ENCODE measurements at places on chromosomes 7 and 10.
A peak's percentile ranks its signal among the peaks of the same experiment; 100 is the strongest.

DNA sequence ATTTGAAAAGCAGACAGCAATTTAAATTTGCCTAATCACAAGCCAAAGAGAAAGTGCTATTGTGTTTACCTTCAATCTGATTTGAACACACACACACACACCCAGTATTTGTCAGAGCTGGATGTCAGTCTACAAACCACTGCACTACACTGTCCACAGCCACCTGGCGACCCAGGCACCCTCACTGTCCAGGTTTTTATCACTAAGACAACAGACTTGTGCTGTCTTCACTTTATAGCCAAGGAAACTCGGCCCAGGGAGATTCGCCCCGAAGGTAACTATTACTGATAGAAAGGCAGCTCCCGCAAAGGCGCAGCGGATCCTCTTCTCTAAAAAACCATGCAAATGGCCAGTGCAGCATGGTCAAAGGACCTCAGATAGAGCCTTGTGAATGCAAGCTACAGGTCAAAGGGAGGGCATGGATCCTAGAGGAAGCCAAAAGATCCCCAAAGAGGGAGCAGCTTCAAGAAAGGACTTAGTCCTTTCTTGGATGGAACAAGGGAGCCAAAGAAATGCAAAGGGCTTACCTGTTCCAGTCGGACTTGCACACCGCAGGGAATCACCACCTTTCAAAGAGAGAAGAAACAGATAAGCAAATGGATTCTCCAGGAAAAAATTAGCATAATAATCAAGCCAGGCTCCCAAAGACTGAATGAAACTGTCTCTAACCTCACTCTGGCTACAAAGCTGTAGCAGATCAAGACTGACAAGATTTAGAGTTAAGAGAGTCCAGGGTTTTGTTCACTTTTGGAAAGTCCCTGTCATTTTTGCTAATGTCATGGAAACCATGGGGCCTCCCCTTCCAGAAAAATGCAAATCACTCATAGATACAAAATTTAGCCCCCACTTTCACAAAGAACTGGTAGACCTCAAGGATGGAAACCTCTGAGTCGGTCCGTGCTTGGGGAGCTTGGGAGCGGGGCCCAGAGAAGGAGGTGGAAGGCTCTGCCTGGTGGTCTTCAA, 101.1 kb downstream of the TNS3 start:
- ATAC-seq = no peak

DNA sequence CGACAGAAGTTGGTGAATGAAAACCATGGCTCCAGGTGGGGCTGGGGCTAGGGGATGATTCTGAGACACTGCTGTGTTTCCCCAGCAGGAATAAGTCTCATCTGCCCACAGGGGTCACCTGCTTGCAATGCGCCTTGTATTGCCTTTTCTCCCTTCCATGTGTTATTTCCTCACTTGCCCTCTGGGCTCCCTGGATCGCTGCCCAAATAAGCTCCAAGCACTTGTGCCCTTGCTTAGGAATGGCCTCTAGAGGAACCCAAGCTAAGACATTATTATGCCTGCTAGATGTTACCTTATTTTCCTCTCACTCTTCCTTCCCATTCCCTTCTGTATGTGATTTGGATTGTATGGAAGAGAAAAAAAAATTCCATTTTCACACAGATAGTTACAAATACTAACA, 24.8 kb upstream of the PLPP4 start:
- no peak for ATAC-seq

DNA sequence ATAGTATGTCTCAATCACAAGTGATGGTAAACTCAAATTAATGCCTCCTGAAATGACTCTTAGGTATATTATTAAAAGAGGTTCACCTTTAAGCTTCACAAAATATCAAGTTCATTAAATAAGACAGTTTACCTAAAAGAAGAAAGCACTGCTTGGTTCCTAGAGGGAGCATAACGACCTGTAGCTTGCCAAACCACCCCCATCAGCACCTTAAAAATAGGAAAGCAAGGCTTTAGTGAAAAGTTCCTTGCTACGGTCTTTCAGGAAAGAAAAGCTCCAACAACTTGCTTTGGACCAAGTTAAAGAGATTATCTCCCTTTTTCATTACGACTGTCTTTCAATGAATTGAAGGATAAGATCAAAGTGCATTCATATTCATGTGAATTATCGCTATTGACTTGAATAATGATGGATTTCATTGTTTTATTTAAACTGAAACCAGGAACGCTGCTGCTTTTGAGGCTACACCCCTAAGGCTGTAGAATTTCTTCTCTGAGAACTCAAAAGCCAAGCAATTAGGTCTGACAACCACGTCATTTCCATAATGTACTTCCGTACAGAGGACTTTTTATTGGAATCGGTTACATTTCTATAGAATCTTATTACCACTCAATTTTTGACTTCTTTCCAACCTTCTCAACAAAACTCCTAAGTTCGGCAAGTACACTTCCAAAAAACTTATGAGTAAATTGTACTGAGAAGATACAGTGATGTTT, 7.0 kb upstream of the SPAG6 start:
- ATAC-seq = no peak

DNA sequence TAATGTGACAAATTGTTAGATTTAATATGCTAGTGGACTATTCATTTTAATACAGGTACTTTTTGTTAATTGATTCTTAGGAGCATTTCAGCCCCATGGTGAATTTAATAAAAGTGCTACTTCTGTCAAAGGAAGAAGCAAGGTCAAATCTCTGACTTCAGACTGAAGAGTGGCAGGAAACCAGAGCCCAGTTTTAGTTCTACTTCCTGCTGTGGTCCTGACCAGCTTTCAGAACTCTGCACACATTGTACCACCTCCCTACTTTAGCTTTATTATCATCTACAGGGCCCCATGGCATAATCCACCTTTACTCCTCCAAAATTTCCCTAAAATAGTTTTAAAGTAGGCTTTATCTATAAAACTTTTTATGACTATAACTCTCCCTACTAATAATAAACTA, 33.7 kb downstream of the CTTNBP2 start:
- no peak for ATAC-seq

- peak; percentile 1 for ATAC-seq
Observed at GRCh38 chr7:128104108-128104742, 73.0 kb upstream of the LRRC4 start.

DNA sequence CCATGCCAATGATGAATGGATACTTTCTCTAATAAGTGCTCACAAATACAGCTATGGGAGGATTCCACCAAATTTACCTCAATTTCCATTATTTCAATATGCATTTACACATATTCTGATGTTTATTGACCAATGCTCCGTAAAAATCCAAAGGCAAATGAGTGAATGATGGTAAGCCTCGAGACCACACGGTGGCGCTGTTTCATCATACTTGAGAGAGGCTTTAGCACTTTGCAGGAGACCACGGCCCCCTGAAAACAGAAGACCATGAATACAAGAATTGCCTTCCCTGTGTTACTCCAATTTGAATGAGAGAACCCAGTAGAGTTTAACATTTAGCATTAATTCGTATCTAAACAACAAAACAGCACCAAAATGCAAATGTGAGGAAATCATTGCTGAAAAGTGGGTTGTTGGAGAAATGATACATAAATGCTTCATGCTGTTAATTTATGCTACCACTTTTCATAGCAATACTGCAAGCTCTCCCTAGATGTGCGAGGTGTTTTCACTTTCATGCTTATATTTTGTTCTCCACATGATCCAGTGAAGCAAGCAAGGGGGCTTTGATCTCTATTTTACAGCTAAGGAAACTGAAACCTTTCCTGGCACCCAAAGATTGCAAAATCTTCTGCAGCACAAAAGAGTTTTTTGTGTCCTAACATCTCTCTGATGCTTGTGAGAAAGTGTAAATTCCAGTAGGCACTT, 35.4 kb downstream of the TRIL start:
- peak; percentile 81 for ATAC-seq

GRCh38 chr10:131160219-131160875, 151.2 kb downstream of the TCERG1L start:
- ATAC-seq = no peak

- ATAC-seq = no peak
Observed at GRCh38 chr10:2011106-2011716, 273.9 kb upstream of the ADARB2 start.

GRCh38 chr7:33701927-33702326, 203.4 kb upstream of the BMPER start:
- ATAC-seq = no peak

- ATAC-seq = no peak
Observed at GRCh38 chr10:78850644-78851435, 217.9 kb upstream of the ZMIZ1 start.

GRCh38 chr7:45187946-45188411, 30.4 kb downstream of the RAMP3 start:
- ATAC-seq = no peak

- ATAC-seq = no peak
Observed at GRCh38 chr10:87590705-87591588, 68.7 kb upstream of the PAPSS2 start.

- no peak for ATAC-seq
Observed at GRCh38 chr10:49290131-49290530, 8.8 kb upstream of the C10orf71 start.

DNA sequence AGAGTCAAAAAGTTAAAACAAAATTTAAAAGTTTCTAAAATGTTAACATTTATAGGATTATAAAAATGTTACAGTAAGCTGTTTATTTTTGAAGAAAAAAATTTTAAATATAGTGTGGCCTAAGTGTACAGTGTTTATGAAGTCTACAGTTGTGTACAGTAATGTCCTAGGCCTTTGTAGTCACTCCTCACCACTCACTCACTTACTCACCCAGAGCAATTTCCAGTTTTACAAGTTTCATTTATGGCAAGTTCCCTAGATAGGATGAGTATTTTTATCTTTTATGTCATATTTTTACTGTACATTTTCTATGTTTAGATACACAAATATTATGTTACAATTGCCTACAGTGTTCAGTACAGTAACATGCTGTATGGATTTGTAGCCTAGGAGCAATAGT, 419.9 kb downstream of the ARL4A start:
- ATAC-seq = no peak

- ATAC-seq = peak; percentile 87
Observed at GRCh38 chr7:136009488-136010079, 32.4 kb upstream of the MTPN start.

GRCh38 chr10:111018021-111018420, 58.8 kb upstream of the ADRA2A start:
- no peak for ATAC-seq

DNA sequence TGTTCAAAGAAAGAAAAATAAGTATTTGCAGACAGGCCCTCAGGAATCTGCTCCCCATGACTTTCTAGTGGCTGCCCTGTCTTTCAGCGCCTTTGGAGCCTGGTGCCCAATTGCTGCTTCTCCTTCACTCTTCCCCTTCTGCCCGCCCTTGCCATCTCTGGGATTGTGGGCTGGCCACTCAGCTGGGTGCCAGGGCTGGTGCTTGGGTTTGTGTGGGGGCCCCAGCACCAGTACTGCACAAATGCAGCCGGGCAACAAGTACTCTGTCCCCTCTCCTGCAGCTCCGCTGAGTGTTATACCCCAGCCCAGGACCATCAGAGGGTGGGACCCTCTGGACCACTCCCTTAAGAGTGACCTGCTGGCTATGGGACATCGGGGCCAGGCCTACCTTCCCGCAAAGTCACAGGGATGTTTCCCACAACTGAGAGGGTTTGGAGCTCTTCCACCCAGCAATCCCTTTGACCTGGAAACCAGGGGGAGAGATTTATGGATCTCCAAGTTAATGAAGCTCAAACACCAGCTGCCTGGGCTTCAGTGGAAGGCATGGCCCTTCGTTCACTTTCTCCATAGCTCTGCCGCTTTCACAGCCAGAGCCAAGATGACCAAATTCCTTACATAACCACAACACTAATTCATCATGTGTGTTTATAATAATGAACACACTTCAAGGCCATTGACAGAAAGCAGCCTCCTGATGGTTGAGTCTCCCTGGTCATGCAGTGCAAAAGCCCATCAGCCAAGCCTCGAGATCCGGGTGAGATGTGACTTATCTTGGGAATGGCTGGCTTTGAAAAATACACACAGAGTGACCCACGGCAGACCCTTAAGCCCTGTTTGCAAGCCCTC, 313.9 kb upstream of the ZNF32 start:
- no peak for ATAC-seq

GRCh38 chr7:90269163-90269562, 24.2 kb downstream of the CFAP69 start:
- ATAC-seq = no peak

DNA sequence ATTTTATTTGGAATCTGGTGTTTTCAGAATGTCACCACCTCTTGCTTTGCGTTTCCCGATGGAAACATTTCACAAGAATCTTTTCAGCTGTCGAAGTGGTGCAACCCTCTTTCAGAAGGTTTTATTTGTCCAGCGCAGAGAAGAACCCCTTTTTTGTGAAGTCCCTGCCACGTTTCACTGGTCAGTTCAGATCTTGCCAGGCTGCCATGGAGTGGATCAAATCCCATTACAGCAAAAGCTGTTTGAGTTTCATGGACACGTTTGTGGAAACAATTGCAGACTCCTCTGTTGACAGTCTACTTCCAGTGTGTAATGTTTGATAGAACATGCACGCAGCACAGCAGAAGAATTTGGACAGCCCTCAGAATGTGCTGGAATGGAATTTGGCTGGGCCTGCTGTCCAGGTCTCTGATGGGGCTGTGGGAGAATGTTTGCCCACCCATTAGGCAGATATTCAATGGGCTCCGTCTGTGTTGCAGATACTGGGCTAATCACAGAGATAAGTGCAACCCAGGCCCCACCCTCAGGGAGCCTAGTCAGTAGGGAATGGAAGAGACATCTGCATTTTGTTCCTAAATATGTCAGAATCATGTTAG, 143.2 kb downstream of the GRK5 start:
- ATAC-seq = no peak

DNA sequence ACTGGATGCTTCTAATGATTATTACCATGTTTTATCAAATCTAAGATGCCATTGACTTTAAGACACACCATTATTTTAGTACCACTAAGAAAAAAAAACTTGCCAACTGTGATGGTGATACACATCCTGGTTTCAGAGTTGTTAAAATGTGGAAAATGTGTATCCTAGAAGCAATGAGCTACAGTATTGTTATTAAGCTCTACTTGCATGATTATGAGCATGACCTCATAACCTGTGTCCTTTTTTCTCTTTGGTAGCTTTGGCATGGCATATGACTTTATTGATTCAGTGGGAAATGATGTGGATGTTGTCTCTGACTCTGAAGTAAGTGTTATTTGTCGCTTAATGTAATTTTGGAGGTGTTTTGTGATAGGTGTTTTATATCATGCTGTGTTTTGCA, 3.3 kb downstream of the EDRF1 start:
- no peak for ATAC-seq

DNA sequence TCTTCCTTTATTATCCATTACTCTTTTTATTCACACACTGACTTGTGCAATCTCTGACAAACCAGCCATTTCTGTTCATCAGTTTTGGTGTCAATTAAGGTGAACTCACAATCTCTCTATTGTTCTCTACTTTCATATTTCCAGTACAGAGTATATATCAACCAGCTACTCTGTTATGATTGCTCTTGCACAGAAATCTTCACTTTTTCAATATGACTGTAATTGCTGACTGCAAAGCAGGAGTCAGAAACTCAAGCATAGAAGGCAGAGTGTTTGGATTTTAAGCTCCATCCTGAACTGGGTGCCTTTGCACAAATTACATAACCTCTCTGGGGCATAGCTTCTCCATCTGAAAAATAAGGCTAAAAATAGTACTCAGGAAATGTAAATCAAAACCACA, 1042.0 kb downstream of the GRM8 start:
- ATAC-seq = no peak

All from SK-N-SH treated with all-trans-retinoic acid at 6 μM for 48 hours (cell line).